ENCODE measurements at places on chromosomes 16 and 17.

- no peak for DNase-seq
Measured at GRCh38 chr17:7203391-7203790, 16.2 kb downstream of the DLG4 start.

GRCh38 chr17:43360376-43360738 is 38.4 kb upstream of the ARL4D start:
- DNase-seq, result peak; percentile 78

GRCh38 chr16:49274591-49274990 is 7.0 kb downstream of the CBLN1 start:
- no peak for DNase-seq

- DNase-seq, result no peak
Measured at GRCh38 chr16:9154567-9155410, 63.3 kb downstream of the HAPSTR1 start.

GRCh38 chr16:28984619-28985135 is at the start of gene LAT:
TSS of gene LAT (plus strand) at chr16:28985052. CDS start at chr16:28985418, 366 bp downstream.
- DNase-seq, result peak; percentile 78

All from CD8-positive, alpha-beta memory T cell (primary cell).